SJCRH30 (cell line): ENCODE measurements at places on chromosomes 11 and 22. TPM values are rescaled to one million over a fixed set of nuclear protein-coding genes. Genes with fewer than 3 reads are reported as not detected.

The SART1 gene
- 52.3 and 63.5 TPM in 2 replicates for total RNA-seq

GRCh38 chr11:117511483-117511930 lies 183.9 kb downstream of the CEP164 start:
- no peak for DNase-seq

DNA sequence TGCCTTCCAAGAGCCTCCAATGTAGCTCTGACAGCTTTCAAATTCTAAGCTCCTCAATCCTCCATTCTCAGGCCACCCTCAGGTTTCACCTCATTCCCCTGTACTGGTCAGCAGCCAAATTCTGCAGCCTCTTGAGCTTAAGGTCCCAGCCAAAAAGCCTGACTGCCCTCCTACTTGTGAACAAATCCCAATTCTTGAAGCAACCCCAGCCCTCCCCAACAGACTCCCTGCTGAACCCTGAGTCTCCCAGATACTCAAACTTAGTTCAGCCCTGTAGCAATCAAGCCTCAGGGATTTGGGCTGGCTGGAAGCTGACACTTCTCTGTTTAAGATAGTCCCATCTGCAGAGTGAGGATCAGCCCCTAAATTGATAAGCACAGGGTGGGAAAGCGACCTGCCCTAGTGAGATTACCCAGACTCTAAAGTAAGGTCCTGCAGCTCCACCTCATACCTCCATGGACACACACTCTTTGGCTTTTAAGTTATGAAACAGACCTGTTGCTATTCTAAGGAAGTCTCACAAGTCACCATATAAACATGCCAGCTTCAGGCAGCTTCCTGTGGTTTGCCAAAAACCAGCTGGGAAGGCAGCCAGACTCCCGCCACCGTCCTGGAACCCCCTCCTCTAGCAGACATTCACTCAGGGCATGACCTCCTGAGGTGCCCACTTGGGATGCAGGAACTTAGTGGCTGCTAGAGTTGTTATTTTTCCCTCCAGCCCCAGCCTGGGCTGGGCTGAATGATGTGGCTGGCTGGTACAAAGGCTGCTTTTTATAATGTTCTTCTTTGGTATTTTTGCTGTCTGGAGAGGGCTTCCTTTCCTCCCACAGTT lies 82.5 kb upstream of the PICALM start:
- peak; percentile 84 for DNase-seq

DNA sequence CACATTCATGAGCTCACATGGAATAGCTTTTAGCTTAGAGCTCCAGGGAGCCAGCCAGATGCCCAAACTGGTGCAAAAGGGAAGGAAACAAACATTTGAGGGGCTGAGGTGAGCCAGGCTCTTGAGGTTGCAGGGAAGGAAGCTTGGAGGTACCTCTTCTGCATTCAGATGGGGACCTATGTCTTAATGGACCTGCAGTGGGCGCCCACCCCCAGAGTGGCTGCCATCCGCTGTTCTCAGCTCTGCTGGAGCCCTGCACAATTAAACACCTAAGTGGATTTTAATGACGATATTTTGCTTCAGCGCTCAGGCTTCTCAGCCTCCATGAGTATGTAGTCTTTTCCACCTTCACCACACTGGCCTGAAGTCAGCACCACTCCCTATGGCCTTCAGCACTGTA lies 100.8 kb downstream of the LDLRAD3 start:
- DNase-seq, result no peak

The MLC1 gene
- total RNA-seq, result 0.04 and 0.18 TPM in 2 replicates

DNA sequence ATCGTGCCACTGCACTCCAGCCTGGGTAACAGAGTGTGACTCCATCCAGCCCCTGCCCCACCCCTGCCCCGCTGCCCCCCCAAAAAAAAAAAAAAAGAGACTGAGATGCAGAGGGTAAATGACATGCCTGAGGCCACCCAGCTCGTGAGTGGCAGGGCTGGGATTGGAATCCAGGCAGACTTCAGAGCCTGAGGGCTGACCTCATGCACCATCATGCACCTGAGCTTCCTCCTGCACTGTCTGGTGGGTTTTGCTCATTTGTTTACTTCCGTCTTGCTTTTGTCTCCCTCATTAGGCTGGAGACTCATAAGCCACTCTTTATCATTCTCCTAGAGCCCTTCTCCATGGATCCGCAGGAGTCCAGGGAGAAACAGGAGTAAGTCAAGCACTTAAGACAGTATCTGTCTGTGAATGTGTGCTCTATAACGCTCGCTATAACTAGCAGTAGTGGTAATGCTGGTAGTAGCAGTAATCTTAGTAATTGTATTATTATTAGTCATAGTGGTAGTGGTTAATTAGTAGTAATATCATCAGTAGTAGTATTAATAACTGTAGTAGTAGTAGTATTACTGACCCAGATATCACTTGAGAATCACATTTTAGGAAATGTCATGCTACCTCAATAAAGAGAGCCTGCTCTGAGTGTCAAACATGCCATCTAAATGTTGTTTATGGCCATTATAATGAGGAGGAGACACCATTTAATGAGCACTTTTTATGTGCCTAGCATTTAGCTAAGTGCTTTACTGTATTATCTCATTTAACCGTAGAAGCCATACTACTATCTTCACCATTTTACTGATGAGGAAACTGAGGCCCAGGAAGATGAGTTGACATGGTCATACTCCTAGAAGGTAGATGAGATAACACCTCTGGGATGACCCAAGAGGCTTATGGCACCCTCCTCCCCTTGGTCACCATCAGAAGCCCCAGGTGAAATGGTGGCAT lies 85.0 kb downstream of the NAT10 start:
- DNase-seq, result no peak

- no peak for DNase-seq
These were observed 107.3 kb upstream of the BDNF start for GRCh38 chr11:27807596-27807995.

- DNase-seq, result peak; percentile 60
These were observed 32.2 kb upstream of the AQP11 start for GRCh38 chr11:77557553-77557952.

- DNase-seq, result peak; percentile 83
These were observed 53.0 kb downstream of the SIK3 start for GRCh38 chr11:117045196-117045595.

- DNase-seq, result no peak
These were observed 17.1 kb downstream of the TIMP3 start for GRCh38 chr22:32818446-32819115.

DNA sequence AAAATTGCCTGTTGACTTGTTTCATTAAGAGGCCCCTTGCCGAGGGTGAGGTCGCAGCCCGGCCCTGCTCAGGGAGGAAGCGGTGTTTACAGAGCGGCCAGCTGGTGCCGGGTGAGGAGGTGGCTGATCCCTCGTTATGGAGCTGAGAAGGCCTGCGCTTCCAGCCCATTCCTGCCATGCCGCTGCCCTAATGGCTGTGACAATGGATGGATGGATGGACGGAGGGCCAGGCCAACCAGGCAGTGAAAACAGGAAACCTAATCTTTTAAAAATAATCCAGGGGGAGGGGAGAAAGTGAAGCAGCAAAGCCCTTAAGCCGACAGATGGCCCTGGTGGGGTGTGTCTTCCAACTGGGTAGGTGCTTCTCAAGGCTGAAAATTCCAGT lies 38.5 kb downstream of the BCR start:
- DNase-seq, result peak; percentile 98

The INTS4 gene
- 31.6 and 33.0 TPM in 2 replicates for total RNA-seq

DNA sequence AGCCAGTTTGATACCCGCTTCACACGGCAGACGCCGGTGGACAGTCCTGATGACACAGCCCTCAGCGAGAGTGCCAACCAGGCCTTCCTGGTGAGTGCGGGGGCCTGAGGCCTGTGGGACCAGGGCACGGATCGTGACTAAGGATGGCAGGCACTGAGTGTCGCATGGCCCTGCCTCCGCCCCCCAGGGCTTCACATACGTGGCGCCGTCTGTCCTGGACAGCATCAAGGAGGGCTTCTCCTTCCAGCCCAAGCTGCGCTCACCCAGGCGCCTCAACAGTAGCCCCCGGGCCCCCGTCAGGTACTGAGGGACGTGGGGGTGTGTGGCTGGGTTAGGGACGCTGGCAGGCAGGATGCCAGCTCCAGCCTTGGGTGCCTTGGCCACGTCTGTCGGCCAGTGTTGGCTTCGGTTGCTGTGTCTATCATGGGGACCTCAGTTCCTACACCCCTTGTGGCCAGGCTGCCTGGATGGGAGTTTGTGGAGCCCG lies 3.0 kb downstream of the PTPRCAP start:
- no peak for DNase-seq

The MUC6 gene
- total RNA-seq, result not detected in 2 replicates

DNA sequence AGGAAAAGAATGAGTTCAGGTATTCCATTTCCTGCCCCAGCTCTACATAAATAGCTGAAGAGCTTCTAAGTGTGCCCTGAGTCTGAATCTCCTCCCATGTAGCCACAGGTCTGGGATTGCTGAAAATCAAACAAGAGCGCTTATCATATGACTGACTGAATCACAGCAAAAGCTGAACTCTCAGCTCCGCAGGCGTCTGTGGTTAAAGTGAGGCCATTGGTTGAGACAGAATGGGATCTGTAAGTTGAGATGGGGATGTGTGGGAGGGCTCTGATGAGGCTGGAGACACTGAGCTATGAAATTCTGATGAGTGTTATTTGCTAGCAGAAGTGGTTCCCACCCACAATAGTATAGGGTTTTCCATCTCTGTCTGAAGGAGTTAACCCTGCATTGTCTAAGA lies 637.0 kb downstream of the OPCML start:
- DNase-seq, result peak; percentile 3

- DNase-seq, result no peak
These were observed 5.4 kb downstream of the HINFP start for GRCh38 chr11:119126675-119127268.

The DLG2 gene
- 5.3 and 12.1 TPM in 2 replicates for total RNA-seq

- DNase-seq, result no peak
These were observed 55.7 kb upstream of the DEUP1 start for GRCh38 chr11:93274851-93275250.

The MS4A6A gene
- not detected in 2 replicates for total RNA-seq

The LPXN gene
- total RNA-seq, result 1.9 TPM in 2 replicates

The OR10D3 gene
- not detected in 2 replicates for total RNA-seq

The ADORA2A gene
- 6.9 and 8.7 TPM in 2 replicates for total RNA-seq

DNA sequence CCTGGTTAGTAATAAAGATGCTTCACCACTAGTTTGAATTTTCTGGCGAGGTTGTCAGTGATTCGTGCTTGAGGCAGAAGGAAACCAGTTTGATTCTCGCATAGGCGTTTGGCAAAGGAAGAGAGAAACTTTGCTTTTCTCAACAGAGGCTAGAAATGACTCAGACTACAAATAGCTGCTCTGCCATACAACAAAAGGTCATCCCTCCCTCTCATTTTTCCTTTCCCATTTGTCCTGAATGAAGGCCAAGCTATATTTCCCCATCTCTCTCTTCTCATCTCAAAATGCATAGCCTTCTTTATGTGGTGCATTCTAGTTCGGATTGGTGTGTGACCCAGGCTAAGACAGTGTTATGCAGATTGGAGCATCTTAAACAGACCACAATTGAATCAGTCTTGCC lies 741.4 kb downstream of the NTM start:
- DNase-seq, result no peak

- no peak for DNase-seq
These were observed 252.7 kb downstream of the TMEM135 start for GRCh38 chr11:87290304-87290922.

DNA sequence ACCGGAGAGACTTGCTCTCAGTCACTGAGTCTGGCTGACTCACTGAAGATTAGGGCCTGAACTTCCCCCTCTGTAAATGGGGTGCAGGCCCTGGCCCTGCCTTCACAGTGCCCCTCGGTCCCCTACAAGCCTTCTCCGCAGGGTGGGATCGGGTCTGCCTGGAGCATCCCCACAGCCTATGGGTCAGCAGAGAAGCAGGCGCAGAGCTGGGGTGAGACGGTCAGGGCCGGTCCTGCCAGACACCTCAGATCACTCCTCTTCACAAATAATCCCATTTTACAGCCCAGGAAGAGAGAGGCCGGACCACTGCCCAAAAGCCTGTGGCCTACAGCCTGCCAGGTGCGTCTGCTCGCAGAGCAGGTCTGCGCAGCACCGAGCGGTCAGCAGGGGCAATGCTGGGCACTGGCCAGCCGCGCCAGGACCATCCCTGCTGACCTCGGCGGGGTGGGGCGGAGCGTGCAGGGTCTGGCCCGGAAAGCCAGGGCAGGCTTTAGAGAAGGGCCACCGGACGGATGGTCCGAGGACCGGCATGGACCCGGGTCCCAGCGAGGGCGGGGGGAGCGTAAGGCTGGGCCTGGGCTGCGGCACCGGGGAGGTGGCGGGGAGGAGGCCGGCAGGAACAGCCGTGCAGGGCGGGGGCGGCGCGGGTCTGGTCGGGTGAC lies 522 bp upstream of the SEPTIN5 start:
- DNase-seq, result no peak

- DNase-seq, result no peak
These were observed 16.1 kb downstream of the MFNG start for GRCh38 chr22:37470087-37470445.

The MAP6 gene
- total RNA-seq, result 0.53 and 0.79 TPM in 2 replicates

The ADM gene
- 2.2 and 2.3 TPM in 2 replicates for total RNA-seq

- DNase-seq, result no peak
These were observed 205.0 kb downstream of the FAM76B start for GRCh38 chr11:95584589-95584988.

The P2RX6 gene
- 10.0 and 11.3 TPM in 2 replicates for total RNA-seq

DNA sequence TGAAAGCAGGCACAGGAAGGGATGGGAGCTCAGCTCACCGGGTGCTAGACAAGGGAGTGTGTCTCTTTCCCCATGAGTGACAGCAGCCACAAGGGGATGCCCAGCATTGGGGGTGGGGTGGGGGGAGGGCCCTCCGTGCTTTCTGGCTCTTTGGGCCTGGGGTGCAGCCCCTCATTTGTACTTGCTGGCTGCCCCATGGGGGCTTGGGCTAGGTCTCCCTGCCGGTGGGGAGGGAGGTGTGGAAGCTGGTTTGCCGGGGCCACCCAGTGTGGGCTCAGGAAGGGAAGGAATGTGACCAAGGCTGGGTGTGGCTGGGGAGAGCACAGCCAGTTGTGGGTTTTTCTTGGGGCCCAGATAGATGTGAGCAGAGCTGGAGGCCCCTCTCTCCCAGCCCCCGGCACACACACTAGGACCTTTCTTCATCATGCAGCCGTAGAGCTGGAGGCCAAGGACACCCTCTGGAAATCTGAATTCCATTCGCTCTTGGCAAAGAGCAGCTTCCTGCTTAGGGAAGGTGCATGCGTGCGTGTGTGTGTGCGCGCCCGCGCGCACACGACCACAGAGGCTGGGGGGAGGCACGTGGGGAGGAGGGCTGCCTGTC lies 25.8 kb downstream of the KCNQ1OT1 start:
- no peak for DNase-seq

DNA sequence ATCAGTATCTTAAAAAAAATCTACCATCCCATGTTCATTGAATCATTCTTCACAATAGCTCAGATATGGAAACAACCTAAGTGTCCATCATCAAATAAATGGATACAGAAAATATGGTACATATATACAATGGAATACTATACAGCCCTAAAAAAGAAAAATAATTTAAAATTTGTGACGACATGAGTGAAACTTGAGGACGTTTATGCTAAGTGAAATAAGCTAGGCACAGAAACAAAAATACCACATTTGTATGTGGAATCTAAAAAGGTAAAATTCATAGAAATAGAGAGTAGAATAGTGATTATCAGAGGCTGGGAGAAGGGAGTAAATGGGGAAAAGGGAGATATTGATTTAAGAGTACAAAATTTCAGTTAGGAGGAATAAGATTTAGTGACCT lies 38.8 kb downstream of the OR9I1 start:
- no peak for DNase-seq

The RAG2 gene
- total RNA-seq, result 0.08 and 0.10 TPM in 2 replicates
